ENCODE measurements at places on chromosomes 12 and 14. TPM values are rescaled to one million over a fixed set of nuclear protein-coding genes. Genes with fewer than 3 reads are reported as not detected.

DNA sequence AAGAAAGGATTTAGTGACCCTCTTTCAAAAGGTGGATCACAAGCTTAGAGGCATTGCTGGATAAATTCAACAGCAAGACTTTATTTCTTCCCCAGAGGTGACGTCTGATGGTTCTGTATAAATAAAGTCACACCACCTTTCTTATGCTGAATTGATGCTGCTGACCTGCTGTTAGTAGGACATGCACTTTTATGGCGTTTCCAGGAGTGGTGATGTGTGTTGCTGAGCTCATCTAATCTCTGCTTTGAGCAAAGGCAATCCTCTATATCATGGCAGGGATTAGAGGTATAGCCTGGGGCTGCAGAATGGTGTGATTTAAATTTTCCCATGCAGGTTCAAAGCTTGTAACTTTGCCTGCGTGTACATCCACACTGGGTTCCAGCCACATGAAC is 94.9 kb downstream of the ETV6 start:
- DNase-seq = no peak

Gene OR4E2
- not detected for total RNA-seq

- DNase-seq = no peak
These were observed 225.2 kb upstream of the BTG1 start for GRCh38 chr12:92370828-92371227.

- DNase-seq = no peak
These were observed 219.2 kb upstream of the RGS6 start for GRCh38 chr14:71713016-71713415.

Gene PLEKHG7
- not detected for total RNA-seq

DNA sequence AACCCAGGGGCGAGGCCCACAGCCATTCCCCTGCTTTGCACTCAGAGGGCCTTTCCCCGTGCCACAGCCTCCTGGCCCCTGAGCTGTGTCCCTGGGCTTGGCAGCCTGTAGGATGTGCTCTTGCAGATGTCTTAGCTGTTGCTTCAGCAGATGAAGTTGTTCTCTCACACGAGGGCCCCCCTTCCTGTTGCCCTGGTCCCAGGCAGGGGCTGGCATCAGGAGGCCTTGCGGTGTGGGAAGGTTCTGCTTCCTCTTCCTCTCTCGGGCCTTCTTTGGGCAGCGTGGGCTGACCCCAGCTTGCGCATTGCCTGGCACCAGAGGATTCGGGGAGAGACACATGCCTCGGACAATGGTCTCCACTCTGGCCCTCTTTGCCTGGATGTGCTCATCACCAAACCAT is 12.7 kb downstream of the PROX2 start:
- DNase-seq = no peak

GRCh38 chr12:28108599-28108998 is 81.7 kb upstream of the CCDC91 start:
- DNase-seq = no peak

- DNase-seq = no peak
These were observed 3.4 kb downstream of the TAMALIN start for GRCh38 chr12:52010152-52010622.

- DNase-seq = no peak
These were observed 146.1 kb downstream of the KITLG start for GRCh38 chr12:88433997-88434703.

Gene PLEKHH1
- 1.8 TPM for total RNA-seq

Gene CLEC9A
- total RNA-seq = not detected

DNA sequence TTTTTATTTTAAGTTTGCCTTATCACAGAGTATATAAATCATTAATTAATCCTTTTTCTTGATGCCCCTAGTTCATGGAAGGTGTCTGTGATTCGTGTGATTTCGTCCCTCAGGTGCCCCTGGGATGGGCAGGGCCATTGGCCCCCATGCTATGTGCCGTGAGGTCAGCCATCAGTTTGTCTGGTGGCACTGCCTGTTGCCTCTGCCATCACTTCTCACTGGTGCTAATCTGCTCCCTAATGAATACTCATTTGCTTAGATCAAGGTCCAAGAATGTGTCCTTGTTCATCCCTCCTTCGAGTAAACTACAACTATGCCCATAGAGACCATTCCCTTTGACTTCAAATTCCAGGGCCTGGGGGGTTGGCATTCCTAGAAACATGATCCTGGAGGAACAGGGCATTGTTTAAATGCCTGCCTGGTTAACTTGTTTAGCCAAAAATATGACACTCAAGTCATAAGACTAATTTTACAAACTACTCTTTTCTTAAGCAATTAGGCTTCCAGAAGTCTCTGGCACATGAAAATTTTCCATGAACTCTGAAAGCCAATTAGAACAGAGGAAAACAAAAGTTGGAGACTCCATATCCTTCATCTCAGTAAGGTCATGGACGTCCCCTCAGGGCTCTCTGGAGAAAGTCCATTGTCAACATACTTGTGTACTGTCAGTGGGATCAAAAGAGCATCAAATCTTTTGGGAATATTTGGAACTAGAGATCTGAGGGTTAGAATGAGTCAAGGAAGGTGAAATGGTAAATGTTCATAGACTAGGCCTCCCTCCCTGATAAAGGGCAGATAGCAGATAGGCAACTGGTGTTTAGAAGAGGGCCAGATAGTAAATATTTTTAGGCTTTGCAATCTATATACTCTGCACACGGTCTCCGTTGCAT is 90.9 kb upstream of the PLXNC1 start:
- DNase-seq = no peak

Gene CRACR2A
- 24.6 TPM for total RNA-seq

GRCh38 chr14:90722590-90722989 is 93.6 kb downstream of the TTC7B start:
- no peak for DNase-seq

DNA sequence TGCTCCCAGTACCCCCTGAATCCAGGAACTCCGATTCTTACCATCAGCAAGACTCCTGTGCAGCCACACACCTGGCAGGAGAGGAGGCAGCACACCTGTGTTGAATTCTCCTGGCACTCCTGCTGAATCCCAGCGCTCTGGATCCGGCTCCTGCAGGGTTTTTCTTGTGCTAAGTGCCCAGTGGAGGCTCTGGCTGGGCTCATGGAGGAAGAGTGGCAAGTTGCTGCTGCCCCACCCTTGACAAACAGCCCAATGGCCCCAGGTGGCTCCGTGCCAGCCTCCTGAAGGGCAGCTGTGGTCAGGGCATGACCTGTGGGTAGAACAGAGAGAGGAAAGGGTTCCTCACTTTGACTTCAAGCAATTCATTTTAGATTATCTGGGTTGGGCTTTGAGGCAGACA is 20.0 kb downstream of the CRACR2A start:
- no peak for DNase-seq

GRCh38 chr12:104724992-104725585 is 233.0 kb downstream of the SLC41A2 start:
- DNase-seq = no peak

Gene PUS7L
- 24.4 TPM for total RNA-seq

Gene TGFB3
- 3.9 TPM for total RNA-seq

DNA sequence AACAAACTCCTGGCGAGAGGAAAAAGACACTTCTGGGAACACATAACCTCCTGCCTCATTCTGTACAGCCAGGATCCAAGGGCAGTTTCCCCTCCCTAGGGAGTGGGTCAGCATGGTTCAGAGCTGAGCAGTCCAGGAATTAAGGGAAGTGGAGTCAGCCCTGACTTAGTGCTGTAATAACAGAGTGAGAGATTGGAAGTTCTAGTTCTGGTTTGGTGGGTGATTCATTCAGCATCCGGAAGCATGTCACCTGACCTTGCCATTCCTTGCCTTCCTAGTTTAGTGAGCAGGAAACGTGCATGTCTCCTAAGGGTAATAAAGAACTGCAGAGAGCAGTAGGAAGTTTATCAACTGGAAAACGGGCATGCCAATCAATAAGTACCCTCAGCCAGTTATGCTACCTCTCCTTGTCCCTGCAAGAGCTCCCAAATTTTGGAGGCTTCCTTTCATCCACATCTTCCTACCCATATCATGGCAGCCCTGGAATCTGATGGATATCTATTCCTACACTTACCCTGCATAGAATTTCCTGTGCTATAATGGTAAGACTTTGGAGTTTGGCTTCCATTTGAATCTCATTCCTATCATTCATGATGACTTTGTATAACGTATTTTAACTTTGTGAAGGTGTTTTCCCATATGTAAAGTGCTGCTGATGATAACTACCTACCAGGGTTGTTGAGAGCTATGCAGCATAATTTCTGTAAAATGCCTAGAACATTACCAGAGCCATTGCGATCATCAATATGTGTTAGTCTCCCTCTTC is 28.5 kb upstream of the MAGOHB start:
- DNase-seq = no peak

Gene HOXC10
- not detected for total RNA-seq

GRCh38 chr14:77086017-77086727 is 11.9 kb upstream of the CIPC start:
- no peak for DNase-seq

GRCh38 chr14:88931321-88932110 is 107.1 kb downstream of the TTC8 start:
- no peak for DNase-seq

- no peak for DNase-seq
These were observed 78.6 kb downstream of the LRRC9 start for GRCh38 chr14:59998564-59998963.

GRCh38 chr12:6461401-6462233 is 8.9 kb downstream of the VAMP1 start:
- peak; percentile 83 for DNase-seq

- DNase-seq = no peak
These were observed 507.4 kb upstream of the ATP2B1 start for GRCh38 chr12:90216020-90216552.

Gene AICDA
- total RNA-seq = not detected

DNA sequence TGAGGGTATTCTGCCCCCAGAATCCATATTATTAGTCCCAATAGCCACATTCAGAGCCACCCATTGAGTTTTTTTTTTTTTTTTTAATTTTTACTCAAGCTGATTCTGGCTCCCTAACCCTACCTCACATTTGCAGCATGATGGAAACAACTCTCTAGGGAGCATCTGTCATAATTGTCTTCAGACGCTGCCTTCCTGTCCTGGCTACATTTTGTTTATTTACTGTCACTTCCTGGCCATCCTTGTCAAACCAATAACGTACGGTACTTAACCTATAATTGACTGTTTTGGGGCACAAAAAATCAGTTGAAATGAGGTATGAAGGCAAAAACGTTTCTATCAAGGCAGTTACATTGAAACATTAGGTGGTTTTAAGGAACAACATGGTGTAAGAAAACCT is 2.1 kb downstream of the GLIPR1 start:
- DNase-seq = no peak

DNA sequence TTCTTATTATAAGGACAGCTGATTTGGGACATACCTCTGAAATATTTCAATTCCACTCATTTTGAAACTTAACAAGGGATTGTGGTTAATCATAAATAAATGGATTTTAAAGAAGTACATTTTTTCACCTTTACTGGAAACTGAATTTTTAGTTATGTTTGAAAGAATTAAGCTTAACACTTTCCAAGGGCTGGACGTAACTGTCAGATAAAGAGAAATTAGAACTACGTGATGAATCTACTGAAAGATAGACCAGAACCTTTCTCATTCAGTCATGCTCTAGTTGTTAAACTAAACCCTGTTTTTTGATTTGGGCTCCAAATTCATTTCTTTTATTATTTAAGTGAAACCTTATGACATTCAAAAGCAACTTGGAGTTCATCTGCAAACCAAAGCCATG is 1892.1 kb upstream of the SEL1L start:
- DNase-seq = no peak

GRCh38 chr12:68376901-68377300 is 44.7 kb upstream of the MDM1 start:
- DNase-seq = no peak

GRCh38 chr12:104578453-104578852 is 121.7 kb downstream of the CHST11 start:
- no peak for DNase-seq

GRCh38 chr12:106081606-106082005 is 57.1 kb downstream of the NUAK1 start:
- no peak for DNase-seq

DNA sequence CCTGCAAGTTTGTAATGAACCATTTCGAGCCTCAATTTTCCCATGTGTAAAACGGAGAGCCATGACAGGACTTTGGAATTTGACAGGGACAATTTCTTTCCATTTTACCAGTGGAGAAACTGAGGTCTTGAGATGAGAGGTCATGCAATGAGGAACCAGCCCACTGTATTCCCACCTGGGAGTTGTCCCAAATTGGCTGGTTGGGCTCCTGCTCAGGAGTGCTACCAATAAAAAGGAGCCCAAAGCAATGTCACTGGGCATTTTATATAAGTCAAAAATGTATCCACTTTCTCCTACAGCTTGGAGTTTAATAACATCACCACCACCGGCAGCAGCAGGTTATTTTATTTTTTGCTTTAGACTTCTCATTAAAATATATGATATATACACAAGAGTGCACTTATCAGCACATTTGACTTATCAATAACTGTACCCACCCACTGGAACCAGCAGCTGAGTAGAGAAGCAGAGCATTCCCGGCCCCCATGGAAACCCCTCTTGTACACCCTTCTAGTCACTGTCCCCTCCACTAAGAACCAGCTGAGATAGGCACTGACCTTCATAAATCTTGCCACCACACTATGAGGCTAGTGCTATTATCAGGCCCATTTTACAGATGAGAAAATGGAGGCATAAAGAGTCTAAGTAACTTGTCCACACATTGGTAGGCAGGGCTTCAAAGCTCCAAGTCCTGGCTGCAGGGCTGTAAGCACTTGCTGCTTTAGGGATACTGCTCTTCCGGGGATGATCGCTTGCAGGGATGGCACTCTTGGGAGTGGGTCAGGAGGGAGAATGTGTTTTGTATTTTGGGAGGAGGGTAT is 25.3 kb upstream of the RBM19 start:
- no peak for DNase-seq

DNA sequence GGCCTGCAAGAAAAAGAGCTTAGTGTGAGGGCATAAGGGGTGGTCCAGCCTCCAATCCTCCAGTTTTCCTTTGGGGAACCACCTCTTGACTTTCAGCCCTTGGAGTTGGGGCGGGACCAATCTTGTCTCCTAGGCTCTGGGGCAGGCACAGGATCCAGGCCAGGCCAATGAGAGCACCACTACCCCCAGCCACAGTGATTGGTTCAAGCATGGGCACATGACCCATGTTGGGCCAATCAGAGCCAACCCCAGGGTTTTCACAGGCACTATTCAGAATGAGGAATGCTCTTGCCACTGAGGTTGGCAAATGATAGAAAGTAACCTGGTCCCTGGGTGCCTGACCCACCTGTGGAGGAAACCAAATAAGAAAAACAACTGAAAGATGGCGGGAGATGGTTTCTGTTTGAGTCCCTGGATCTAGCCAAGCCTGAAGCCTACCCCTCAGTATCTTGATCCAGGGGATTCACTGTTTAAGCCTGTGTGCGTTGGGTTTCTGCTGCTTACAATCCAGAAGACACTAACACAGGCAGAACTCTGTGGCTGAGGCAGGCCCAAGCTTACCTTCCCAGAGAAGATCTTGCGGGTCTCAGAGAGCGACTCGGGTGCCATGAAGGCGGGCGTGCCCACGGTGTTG is 42.9 kb downstream of the P2RX4 start:
- no peak for DNase-seq

- DNase-seq = no peak
These were observed 300.8 kb downstream of the SSPN start for GRCh38 chr12:26496170-26496569.

- no peak for DNase-seq
These were observed 415.2 kb upstream of the OR4E1 start for GRCh38 chr14:22088614-22089342.
